Fibroblast of skin of right quadriceps (primary cell): ENCODE measurements at places on chromosomes 4 and X.

DNA sequence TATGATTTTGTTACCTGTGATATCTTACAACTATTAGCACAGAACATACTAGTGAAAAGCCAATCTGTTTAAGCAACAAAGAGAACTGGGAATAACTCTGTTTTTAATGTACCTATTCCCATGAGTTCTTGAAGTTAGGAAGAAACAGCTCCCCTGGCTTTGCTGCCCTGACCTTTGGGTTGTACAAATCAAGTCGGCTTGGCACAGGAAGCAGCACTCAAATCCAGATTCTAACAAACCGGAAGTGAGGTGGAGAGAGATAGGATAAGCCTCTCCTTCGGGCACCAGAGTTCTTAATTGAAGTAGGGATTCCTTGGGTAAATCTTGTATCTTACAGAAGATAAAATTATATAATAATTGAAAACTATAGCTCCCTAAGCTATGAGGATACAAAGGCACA is 144.8 kb upstream of the CPEB2 start:
- no peak for DNase-seq

- no peak for DNase-seq
These were observed 253.8 kb downstream of the PCDH7 start for GRCh38 chr4:30973993-30974392.

GRCh38 chr4:77843628-77844027 is 19.0 kb upstream of the MRPL1 start:
- DNase-seq: no peak

- DNase-seq: peak; percentile 84
These were observed 6.1 kb downstream of the LIAS start for GRCh38 chr4:39464886-39465501.

GRCh38 chrX:19627533-19627932 is 112.2 kb upstream of the MAP3K15 start:
- DNase-seq: no peak

GRCh38 chr4:8353158-8353669 is 83.7 kb downstream of the HTRA3 start:
- no peak for DNase-seq

DNA sequence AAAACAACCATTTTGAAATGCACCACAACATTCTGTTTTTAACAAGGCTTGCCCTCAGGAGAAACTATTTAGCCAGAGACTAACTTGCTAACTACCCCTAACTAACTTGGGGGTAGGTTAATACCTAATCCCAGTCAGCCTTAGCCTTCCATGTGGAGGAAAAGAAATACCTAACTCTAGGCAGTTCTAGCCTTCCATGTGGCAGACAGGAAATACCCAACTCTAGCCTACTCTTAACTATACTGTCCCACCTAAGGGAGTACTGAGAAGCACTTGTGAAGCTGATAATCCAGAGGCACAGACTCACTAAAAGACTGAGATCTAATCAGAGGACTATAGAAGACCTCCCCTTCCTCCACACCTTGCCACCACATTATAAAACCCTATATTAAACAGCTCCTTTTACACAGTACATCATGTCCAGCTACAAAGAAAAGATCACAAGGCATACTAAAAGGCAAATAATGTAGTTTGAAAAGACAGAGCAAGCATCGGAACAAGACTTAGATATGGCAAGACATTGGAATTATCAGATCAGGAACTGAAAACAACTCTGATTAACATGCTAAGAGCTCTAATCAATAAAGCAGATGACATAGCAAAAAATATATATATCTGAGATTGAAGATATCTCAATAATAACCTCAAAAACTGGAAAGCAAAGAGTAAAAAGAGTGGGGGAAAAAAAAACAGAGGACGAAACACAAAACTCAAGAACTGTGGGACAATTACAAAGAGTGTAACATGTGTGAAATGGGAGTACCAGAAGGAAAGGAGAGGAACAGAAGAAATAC is 52.2 kb downstream of the FRYL start:
- DNase-seq: no peak

DNA sequence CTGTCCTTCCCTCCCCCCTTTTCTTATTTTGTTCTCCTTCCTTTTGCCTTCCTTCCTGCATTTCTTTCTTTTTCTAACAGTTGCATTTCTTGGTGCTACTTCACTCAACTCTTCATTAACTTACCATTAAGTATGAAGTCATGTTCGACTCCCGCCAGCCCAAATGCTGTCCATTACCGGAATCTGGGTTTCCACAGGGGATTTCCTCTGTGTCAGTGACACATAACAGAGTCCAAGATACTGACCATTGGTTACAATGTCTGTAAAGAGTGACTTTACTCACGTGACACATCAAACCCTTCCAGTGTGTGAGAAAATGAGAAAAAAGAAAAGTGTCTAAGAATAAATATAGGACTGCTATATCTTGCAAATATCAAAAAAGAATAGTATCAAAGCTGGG is 500.0 kb upstream of the FRG1 start:
- DNase-seq: no peak

- no peak for DNase-seq
These were observed 297.1 kb downstream of the PPP3CA start for GRCh38 chr4:101050088-101050836.

DNA sequence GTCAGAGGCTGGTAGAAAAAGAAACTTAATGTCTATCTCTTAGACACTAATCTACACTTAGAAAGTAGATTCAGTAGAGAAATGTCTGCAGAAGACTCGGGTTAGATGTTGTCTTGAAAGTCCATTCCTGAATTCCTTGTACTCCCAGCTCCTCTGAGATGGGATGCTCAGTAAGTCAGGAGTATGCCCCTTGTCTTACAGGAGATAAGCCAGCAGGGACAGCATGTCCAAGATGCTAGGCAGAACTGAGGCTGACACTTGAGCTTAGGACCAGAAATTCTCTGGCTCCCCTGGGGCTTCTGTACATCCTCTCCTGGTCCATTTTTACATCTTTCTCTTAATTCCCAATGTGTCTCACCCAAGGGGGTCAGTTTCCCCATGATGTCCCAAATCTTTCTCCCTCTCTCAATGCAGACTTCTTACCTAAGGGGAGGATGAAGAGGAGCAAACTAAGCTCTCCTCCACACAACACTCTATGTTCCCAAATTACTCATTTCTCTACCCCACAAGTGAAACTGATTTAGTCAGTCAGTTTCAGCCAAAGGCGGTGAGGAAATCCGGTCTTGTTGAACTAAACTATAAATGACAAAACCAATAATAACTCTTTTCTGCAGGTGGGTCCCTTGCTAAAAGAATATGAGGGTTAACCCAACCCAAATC is 558.2 kb upstream of the DIPK2B start:
- peak; percentile 46 for DNase-seq

DNA sequence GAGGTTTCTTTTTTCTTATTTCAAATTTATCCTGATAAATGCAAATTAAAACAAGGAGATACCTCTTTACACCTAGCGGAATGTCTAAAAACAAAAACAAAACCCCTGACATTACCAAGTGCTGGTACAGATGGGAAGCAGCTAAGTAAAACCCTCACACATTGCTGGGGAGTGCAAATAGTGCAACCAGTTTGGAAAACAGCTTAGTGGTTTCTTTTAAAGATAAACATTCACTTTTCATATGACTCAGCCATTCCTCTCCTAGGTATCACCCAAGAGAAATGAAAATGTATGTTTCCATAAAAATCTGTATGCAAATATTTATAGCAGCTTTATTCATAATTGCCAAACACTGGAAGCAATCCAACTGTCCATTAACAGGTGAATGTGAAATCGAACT is 84.1 kb upstream of the HELT start:
- no peak for DNase-seq

DNA sequence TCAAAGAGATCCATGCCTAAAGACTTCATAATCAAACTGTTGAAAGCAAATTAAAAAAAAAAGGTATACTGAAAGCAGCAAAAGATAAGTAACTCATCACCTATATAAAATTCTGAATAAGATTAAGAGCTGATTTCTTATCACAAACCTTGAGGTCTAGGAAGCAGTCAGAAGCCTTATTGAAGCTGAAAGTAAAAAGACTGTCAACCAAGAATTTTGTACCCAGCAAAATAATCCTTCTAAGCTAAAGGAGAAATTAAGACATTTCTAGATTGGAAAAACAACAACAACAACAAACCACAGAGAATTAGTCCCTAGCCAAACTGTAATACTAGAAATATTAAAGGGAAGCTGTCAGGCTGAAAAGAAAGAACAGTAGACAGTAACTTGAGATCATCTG is 622.9 kb downstream of the PCDH7 start:
- DNase-seq: no peak

- DNase-seq: no peak
These were observed 38.1 kb upstream of the PDE5A start for GRCh38 chr4:119666653-119667091.

DNA sequence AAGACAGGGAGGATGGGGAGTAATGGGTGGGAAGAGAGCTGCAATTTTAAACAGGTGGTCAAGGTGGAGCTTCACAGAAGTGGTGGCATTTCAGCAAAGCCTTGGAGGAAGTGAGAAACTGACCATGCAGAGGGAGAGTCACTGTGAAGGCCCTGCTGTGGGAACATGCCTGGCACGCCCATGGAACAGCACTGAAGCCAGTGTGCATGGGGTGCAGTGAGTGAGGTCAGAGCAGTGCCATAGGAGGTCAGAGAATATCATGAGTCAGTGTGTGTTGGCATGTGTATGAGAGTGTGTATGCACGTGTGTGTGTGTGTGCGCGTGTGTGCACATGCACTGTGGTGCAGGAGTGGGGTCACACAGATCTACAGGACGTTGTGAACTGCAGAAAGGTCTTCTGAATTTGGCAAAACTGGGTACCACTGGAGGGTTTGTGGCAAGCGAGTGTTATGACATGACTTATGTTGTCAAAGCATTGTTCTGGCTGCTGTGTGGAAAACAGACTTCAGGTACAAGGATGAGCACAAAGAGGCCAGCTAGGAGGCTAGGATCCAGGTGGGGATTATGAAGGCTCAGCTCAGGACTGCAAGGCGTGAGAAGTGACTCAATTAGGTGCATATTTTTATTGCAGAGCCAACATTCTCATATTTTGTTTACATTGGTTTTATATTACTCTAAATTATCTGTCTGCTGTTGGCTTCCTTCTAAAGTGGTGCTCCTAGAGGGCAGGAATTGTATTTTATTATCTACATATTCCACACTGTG is 34.0 kb downstream of the ZNF827 start:
- DNase-seq: no peak

- DNase-seq: no peak
These were observed 29.2 kb downstream of the SMIM14 start for GRCh38 chr4:39609454-39609931.

GRCh38 chr4:10619220-10619619 is 65.3 kb downstream of the CLNK start:
- DNase-seq: peak; percentile 66

DNA sequence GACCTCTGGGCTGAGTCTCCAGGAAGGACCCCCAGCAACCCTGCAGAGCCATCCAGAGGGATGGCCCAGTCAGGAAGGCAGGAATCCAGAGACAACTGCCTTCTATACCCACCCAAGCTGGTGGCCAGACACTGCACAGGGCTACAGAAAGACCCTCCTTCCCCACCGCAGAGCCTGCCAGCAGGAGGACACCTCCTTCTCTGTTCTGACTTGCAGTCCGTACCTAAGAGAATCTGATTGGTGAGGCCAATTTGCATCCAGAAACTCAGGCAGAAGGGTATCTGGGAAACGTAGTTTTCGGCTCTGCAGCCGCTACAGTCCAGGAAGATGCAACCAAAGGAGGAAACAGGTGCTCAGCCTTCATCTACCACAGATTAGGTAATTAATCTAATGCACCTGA is 155.4 kb upstream of the FRG1 start:
- DNase-seq: no peak

DNA sequence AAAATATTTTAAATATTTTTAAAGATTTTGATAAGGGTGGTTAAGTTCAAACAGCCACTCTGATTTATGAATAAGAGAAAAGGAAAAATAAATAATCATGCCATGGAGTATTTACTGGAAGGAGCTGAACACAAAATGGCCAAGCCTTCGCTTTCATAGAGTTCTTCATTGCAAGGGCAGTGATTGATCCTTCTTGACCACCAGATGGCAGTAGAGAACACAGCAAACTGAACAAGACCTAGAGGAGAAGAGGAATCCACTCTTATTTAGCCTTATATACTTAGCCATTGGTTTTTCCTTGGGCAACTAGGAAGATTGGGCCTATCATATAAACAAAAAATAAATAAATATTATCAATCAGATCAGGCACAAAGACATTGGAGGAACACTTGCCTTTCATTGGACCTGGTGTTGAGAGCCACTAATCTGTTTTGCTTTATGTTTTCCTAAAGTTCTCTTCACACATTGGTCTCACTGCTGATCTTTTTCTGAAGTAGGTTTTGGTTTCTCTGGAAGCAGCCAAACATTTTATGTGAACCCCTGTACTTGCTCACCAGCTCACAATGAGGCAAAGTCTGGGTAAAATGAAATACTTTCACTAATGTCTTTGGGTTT is 58.1 kb upstream of the PARM1 start:
- DNase-seq: peak; percentile 63

GRCh38 chr4:53191997-53192396 is 173.9 kb downstream of the SCFD2 start:
- DNase-seq: no peak

DNA sequence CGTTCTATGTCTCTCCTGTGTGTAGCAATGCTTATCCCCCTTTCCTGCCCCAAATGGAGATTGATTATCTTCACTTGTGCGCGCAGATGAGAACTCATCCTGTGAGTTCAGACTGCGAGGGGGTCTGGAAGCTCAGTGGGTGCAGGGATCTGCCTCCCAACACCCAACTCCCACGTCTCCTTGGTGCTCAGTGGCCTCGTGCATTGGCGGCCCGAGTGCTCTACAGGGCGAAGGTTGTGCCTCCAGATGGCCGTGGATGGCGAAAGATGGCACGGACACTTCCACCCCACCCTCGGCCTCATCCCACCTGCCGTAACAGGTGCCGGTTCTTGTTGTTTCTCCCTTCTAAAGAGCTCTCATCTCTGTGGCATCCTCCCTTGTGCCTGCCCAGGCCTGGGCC is 45.1 kb upstream of the SORCS2 start:
- no peak for DNase-seq

- DNase-seq: no peak
These were observed 82.0 kb downstream of the ATP8A1 start for GRCh38 chr4:42574870-42575430.

GRCh38 chr4:48275686-48276085 is 6.0 kb upstream of the TEC start:
- no peak for DNase-seq

DNA sequence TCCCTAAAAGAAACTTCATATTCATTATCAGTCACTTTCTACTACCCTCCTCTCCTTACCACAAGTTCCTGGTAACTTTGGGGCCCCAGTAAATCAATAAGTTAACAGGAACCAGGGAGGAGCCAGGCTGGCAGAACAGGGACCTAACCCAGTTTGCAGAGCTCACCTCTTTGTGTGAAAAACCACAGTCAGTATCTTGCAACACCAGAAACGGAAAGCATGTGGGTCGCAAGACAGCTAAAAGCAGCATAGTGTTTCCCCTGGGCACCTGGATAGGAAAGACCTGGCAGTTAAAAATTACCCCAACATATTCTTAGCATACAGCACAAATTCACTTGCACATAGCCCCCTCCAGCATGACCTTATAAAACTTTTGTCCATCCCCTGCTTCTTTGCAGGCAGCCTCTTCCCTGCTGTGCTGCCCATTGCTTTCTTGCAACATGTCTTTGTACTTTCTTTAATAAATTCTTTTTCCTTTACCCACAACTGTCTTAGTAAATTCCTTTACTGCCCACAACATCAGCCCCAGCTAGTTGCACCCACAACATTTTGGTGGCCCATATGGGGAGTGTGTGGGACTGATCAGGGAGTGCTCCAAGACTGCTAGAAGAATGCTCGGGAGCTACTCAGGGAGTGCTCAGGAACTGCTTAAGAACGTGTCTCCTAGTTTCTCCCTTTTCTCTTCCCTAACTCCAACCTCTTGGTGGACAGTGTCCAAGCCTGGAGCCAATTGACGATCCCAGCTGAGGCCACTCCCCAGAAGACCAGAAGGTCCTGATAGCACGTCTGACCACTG is 83.4 kb downstream of the MSN start:
- no peak for DNase-seq
